Activated CD8-positive, alpha-beta memory T cell treated with anti-CD3 and anti-CD28 coated beads for 1 hour (primary cell): ENCODE measurements at places on chromosomes 7 and 10.

GRCh38 chr10:32605787-32606186 is 159.8 kb downstream of the CCDC7 start:
- DNase-seq = no peak

DNA sequence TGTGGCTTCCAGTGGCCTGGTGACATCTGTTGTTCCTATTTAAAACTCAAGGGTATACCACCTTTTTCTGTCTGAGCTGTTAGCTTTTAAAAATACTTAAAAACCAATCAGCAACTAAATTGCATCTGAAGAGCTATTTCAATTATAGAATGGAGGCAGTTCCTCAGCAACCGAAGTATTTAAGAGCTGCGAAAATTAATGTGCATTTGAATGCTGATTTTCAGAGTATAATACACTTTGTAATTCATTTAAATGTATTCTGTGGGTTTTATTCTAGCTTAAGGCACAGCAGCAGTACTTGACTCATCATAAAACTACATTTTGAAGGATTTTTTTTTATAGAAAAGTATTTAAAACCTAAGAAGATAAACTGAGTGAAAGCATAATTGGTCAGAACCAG is 404.9 kb upstream of the PRKCQ start:
- no peak for DNase-seq

DNA sequence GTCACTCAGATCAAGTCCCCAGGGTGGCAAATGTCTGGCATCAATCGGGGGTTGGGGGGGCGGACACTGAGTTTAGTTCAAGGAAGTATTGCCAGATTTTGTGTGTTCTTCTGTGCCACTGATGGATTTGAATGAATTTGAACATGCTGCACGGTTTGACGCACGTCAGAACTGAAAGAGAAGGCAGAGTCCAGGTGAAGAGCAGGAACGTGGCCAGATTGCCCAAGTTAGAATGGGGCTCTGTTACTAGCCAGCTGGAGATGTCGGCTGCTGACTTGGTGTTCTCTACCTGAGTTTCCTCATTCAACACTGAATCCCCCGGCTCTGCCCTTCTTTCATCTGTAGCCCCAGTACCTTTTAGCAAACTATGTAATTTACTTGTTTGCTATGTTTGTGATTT is 180.2 kb downstream of the PRKCQ start:
- DNase-seq = no peak

DNA sequence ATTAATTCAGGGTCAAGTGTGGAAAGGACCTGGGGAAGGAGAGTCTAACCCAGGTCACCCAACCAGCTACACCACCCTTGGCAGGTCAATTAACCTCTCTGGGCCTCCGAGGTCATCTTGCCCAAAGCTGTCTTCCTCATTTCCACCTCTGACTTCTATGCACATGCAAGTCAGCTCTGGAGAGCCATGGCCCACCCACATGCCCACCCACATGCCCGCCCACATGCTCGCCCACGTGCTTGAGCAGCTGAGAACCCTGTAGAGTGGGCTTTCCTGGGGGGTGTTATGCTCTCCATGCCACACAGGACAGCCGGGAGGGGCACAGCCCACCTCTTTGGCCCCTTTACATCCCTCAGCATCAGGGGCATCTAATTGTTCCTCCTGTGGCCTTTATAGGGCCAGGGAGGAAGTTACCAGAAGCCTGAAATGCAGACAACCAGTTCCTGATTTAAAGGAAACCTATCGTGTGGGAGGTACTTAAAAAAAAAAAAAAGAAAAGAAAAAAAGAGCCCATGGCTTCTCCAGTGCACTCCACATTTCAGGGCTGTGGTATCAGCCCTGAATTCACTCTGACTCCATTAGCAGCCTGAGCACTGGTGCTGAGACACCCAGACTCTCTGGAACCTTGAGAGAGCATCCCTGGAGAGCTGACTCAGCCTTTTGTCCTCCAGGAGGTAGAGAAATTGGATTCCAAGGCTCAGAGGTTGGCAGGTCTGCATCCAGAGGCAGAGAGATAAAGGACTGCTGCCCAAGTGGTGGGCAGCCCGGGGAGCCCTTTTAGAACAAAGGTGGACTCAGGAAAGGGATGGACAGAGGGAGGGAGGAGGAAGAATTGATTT is 176.2 kb upstream of the ZMIZ1 start:
- DNase-seq = no peak

GRCh38 chr7:55127135-55127551 is 108.3 kb downstream of the EGFR start:
- DNase-seq = no peak

DNA sequence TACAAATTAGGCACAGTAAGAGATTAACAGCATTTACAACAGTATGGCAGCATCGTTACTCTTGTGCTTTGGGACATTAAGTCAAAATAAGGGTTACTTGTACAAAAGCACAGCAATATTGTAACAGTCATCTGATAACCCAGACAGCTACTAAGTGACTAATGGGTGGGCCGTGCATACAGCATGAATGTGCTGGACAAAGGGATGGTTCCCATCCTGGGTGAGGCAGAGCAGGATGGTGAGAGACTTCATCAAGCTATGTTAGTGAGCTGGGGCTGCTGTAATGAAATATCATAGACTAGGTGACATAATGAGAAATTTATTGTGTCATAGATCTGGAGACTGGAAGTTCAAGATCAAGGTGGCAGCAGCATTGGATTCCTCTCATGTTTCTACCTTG is 25.4 kb downstream of the EDRF1 start:
- no peak for DNase-seq

DNA sequence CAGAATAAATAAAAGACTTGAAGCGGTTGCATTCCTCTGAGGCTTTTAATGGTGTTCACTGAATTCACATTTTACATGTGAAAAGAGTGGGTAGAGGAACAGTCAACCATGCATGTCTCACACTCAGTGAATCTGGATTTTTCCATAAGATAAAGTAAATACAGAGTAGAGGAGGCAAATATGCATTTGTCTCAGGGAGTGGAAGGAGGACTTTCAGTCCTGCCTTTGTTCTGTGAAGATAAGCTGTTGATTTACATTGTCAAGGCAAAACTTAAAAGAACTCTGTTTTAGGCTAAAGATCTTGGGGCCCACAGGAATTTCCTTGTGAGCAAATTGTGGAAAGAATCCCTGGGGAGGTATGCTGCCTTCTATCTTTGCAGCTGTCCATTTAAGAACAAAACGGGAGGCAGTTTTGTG is 825.3 kb upstream of the MBL2 start:
- no peak for DNase-seq

GRCh38 chr10:89062861-89063260 is 72.3 kb downstream of the FAS start:
- DNase-seq = no peak

DNA sequence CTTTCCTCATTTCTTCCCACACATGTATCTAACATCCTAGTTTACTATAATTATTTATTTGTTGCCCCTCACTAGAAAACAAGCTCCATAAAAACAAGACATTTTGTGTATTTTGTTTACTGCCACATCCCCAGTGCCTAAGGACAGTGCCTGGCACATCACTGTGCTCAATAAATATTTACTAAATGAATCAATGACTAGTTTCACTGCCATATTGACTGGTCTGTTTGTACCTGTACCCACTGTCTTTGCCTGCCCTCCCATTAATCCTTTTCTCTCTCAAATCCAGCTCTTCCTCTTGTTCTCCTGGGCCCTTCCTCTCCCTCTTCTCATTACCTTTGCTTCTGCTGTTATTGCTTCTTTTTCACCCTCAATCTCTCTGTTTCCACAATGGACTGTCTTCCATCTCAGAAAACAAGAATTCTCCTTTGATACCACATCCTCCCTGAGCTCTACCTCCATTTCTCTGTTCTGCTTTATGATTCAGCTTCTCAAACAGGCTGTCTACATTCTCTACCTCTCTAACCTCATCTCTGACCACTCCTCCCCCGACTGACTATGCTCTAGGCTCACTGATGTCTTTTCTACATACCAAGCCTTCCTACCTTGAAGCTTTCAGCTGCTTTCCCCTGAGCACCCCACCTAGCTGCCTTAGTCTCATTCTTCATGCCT is 8.3 kb upstream of the FAM133B start:
- no peak for DNase-seq

GRCh38 chr7:2048531-2048930 is 184.2 kb downstream of the MAD1L1 start:
- DNase-seq = no peak

DNA sequence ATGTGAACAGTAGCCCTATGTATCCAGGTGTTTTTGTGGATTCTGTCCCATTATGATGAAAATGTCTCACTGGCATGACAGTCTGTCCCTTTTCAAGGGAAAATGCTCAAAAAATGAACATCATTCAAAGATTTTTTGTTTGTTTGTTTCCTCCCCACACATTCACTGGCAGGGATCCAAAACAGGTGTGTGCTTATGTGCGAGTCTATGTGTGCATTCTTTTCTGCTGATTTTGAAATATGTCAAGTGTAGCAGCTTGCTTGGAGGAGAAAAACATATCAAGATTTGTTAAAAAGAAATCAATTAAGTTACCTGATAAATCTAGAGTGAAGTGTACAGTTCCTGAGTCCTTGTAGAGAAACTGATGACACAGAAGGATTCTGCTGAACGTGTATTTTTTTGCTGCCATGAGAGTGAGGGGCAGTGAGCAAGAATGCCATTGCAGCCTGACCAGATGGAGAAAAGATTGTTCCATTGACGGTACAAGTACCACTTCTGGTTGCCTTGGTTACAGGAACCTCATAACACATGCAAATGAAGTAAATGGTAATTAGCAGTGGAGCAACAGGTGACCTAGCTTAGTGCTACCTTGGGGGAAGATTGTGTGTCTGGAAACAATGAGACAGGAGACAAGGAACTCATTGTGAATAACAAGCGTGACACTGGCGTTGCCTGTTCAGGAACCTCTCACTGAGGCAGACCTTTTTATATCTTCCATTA is 277.4 kb upstream of the PHYHIPL start:
- no peak for DNase-seq
